ENCODE measurements at places on chromosomes 2 and 18. TPM values are rescaled to one million over a fixed set of nuclear protein-coding genes. Genes with fewer than 3 reads are reported as not detected.

PRKAG3 gene
- total RNA-seq: not detected

REG3A gene
- not detected for total RNA-seq

RFTN2 gene
- total RNA-seq: 1.9 TPM

CHCHD5 gene
- total RNA-seq: 43.5 TPM

SLC20A1 gene
- 235 TPM for total RNA-seq

ZNF396 gene
- total RNA-seq: 0.89 TPM

UBE2F gene
- 155 TPM for total RNA-seq

FRZB gene
- total RNA-seq: under 0.01 TPM

MC4R gene
- total RNA-seq: not detected

MYO7B gene
- under 0.01 TPM for total RNA-seq

TRAF3IP1 gene
- total RNA-seq: 6.2 TPM

ANTXR1 gene
- total RNA-seq: 45.2 TPM

TET3 gene
- total RNA-seq: 1.6 TPM

GPR17 gene
- not detected for total RNA-seq

LYPD6B gene
- total RNA-seq: not detected

DSG2 gene
- total RNA-seq: 15.6 TPM

SP9 gene
- total RNA-seq: not detected

L3MBTL4 gene
- not detected for total RNA-seq

EPG5 gene
- 38.3 TPM for total RNA-seq
